ENCODE measurements at places on chromosomes 3 and 15. TPM values are rescaled to one million over a fixed set of nuclear protein-coding genes. Genes with fewer than 3 reads are reported as not detected.

DNA sequence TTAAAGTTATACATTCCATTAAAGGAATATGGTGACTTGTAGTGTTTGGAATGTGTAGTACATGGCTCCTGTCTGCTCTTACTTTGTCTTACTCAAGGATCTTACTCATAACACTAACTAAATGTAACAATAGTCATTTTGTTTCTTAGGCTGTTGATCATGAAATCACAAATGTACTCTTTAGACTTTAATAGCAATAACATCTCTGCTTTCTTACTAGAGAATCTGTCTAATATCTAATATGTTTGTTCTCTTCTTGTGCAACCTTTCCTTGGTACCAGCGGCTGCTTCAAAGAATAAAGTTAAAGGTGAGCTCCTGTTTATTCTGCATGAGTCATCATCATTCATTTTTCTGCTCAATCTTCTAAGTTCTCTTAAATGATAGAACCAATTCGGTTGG is 767.5 kb downstream of the CADM2 start:
- no peak for DNase-seq

DNA sequence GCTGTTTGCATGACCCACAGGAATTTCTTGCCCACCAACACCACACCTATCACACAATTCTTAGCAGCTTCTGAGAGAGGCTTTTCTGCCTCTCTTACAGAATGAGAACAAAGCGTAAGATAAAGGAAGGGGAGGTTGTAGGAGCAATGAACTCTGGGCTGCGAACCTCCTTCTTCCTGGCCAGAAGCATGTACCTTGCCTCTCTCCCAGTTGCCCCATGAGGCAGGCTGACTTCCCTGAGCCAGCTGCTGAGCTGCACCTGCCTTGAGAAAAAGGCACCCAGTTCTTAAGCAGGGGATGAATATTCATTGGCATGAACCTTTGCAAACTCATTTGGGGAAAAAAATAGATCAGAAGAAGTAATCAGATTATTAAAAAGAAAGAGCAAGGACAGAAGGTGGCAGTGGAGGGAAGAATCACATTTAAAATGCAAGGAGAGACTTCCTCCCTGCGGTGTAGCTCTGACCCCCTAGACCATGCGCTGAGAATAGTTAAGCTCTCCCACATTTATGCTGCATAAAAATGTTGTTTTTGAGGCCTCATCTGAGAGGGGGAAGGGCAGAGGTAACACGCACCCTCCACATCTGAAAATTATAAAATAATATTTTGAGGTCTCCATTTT is 304.8 kb downstream of the EPHB1 start:
- DNase-seq: no peak

The FBXL22 gene
- total RNA-seq: 39.5 TPM

The GRK7 gene
- 0.05 TPM for total RNA-seq

- DNase-seq: no peak
Measured at GRCh38 chr3:66399529-66400232, 101.1 kb downstream of the LRIG1 start.

GRCh38 chr3:49244581-49245205 is 32.3 kb downstream of the C3orf62 start:
- peak; percentile 41 for DNase-seq

GRCh38 chr3:42079701-42080452 is 11.3 kb upstream of the TRAK1 start:
- DNase-seq: no peak

DNA sequence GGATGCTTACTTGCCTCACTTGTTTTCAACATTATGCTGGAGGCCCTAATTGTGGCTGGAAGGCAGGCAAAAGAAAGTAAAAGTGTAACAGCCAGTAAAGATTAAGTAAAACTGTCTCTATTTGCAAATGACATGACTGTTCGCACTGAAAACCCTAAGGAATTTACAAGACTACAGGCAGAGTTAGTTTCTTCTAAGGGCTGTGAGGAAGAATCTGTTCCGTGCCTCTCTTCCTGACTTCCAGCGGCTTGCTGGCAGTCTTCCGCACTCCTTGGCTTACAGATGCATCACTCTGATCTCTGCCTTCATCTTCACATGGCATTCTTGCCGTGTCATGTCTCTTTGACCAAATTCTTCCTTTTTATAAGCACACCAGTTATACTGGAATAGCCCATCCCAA is 86.1 kb downstream of the DLG1 start:
- no peak for DNase-seq

The LRRC3B gene
- total RNA-seq: not detected

The OR4F15 gene
- not detected for total RNA-seq

The HDC gene
- not detected for total RNA-seq

DNA sequence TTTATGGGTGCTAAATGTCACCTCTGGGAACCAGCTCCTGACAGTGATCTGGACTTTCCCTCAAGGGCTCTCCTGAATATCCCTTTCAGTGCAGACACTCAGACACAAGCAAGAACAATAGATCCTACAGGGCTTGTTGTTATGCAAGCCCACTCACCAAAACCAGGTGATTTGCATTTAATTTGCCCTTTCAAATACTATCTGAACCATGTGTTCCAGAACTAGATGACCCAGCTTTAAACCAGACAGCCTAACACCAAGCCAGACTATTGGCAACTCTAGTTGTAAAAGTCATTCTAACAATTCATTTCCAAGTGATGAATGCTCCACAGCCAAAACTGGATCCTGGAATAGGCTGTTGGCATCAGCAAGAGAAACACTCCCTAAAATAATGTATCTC is 5.6 kb upstream of the ATP8B4 start:
- DNase-seq: no peak

The BHLHE40 gene
- total RNA-seq: 80.1 TPM

GRCh38 chr3:188421836-188422540 is 268.0 kb downstream of the LPP start:
- DNase-seq: peak; percentile 45

DNA sequence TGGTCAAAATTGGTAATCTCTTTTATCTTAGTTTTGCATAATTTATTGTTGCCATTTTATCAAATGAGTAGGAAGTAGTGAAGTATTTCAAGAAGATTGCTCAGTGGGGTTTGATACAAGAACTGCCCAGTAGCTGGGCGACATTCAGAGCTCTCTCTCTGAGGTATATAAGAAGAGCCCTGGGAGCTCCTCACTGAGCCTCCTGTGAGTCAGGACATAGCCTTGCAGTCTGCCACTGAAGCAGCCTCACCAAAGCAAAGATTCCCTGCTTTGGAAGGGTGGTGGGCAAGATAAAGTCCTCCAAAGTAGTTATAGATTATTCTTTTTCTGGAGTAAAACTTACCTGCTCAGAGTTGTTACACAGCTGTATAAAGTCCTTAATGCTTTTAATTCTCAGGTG is 26.1 kb downstream of the SKIL start:
- DNase-seq: no peak

- peak; percentile 19 for DNase-seq
Measured at GRCh38 chr3:10977892-10978510, 14.5 kb upstream of the SLC6A1 start.

The CLDN1 gene
- 0.62 TPM for total RNA-seq

DNA sequence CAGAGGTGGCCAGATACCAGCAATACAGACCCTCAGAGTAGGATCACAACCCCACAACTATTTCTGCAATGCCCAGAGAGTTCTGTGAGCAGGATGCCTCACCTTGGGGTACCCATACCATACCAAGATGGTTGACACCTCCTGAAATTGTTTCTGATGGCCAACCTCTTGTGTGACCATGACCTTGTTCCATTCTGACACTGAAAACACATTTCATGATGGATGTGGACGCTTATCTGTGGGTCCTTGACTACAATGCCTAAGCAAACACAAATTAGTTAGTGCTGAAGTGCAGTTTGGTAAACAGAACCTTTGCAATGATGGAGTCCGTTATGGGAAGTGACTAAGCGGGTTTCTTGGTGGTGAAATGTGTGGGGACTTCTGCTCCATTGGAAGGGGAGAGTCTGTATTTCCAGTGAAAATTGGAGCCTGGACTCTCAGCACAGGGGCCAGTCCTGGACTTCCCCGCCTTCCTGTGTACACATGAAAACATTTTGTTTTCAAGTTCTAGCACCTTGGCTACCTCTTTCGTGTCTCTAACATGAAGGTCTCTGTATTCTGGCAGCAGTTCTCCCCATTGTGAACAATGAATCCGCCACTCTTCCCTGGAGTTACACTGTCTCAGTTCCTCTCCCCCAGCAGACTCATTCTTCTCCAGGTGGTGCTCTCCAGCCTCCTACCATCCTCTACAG is 106.2 kb downstream of the XXYLT1 start:
- no peak for DNase-seq

DNA sequence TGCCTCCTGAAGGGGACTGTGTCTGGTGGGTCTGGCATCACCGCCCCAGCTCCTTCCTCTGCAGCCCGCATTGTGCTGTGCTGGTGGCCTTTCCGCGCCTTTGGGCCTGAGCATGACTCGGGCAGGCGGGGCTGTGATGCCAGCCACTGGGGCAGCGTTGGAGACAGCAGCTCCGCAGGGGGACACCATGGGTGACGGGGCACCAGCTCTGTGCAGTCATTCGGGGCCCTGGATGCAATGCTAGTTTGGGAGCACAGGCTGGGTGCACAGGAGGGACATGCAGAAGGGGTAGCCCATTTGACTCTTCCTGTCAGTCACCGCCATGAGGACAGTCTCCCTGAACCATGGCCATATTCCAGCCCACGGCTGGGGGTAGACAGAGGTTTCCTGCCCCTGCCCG is 83.8 kb upstream of the SNRPA1 start:
- no peak for DNase-seq

DNA sequence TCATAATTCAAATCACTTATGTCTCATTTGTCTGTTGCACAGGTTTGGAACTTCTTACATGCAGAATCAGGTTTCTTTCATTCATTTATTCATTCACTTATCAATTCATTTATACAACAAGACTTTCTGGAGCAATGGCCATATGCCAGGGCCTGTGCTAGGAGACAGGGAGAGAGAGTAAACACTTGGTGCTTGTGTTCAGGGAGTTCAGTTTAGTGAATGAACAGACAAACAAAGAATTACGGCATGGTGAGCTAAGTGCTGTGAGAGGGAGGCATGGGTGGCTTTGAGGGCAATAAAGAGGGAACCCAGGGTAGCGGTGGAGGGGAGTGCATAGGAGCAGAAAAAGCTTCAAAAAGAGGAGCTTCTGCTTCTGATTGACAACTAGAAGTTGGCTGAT is 8.5 kb upstream of the IREB2 start:
- DNase-seq: no peak

GRCh38 chr3:13709706-13710105 is 160.8 kb downstream of the FBLN2 start:
- DNase-seq: no peak

- no peak for DNase-seq
Measured at GRCh38 chr3:3308809-3309208, 129.3 kb upstream of the CRBN start.

- peak; percentile 24 for DNase-seq
Measured at GRCh38 chr15:45704329-45705249, 69.8 kb downstream of the SQOR start.

GRCh38 chr15:73818308-73818985 is 54.9 kb upstream of the TBC1D21 start:
- peak; percentile 75 for DNase-seq

GRCh38 chr3:15007681-15008141 is 57.4 kb downstream of the MRPS25 start:
- peak; percentile 48 for DNase-seq

The ZBBX gene
- not detected for total RNA-seq

DNA sequence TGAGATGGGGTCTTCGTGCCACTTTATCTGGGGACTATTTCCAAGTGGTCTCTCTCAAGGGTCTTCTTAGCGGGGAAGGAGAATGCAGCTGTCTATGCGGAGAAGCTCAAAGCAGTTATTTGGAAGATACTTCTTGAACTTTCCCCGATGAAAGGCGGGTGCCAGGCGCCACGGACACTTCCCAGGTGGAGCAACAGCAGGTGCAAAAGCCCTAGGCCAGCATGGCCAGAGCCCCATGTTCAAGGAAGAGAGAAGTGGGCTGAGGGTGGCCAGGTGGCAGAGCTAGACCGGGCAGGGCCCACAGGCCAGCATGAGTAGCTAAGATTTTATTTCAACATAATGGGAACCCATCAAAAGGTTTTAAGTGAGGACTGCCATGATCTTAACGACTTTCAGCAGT is 232.8 kb downstream of the PDZRN3 start:
- no peak for DNase-seq

DNA sequence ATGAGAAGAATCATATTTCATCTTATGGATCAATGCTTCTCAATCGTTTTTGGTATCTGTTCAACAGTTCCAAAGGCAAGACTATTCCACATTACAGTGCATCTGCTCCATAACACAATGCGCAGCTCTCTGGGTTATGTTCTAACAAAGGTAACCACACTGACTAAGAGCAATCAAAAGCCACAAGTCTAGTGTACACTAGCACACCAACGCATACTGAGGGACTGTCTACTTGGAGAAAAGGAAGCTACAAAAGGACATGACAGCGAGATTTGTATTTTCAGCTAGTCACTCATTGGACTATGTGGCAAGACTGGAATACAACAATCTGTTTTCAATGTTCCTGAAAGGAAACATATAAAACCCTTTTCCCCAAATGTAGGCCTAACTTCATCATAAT is 35.8 kb downstream of the SETD2 start:
- no peak for DNase-seq

DNA sequence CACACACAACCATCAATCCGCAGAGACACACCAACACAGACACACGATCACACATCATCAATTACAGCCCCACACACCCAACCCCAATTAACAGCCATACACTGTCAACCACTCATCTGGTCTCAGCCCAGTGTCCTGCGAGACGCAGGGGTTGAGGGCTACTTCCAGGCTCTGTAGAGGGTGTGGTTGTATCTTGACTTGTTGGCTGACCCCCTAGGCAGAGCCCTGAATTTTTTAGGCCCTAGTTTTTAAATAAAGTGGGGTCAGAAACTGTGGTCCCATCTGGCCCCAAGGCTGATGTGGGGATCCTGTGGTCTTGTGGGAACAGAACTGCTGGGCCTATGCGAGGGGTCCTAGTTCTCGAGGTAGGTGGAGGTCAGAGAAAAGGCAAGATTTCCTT is 9.2 kb downstream of the VILL start:
- DNase-seq: no peak

DNA sequence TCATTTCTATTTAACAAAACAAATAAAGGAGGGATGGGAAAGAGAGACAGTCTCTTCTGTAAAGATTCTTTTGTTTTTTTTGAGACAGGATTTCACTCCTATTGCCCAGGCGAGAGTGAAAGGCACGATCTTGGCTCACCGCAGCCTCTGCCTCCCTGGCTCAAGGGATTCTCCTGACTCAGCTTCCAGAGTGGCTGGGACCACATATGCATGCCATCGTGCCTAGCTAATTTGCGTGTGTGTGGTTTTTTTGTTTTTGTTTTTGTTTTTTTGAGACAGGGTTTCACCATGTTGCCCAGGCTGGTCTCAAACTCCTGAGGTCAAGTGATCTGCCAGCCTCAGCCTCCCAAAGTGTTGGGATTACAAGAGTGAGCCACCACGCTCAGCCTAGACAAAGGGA is 23.3 kb downstream of the STAG1 start:
- DNase-seq: peak; percentile 96

The CDHR4 gene
- not detected for total RNA-seq

The AMIGO3 gene
- total RNA-seq: 1.8 TPM

DNA sequence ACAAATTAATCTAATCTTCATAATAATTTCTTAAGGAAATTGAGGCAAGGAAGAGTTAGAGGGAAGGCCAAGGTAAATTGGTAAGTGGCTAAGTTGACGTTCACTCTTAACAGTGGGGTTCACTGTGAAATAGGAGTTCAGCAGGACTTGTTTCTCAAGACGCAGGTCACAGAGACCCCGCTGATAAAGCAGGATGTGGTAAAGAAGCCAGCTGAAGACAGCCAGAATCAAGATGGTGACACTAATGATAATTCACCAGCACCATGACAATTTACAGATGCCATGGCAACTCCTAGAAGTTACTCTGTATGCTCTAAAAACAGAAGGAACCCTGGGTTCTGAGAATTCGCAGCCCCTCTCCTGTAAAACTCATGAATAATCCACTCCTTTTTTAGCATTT is 100.1 kb upstream of the CTDSPL start:
- no peak for DNase-seq

GRCh38 chr15:43099105-43099845 is 6.6 kb downstream of the UBR1 start:
- DNase-seq: no peak
